ENCODE measurements at places on chromosomes 2 and 18.

DNA sequence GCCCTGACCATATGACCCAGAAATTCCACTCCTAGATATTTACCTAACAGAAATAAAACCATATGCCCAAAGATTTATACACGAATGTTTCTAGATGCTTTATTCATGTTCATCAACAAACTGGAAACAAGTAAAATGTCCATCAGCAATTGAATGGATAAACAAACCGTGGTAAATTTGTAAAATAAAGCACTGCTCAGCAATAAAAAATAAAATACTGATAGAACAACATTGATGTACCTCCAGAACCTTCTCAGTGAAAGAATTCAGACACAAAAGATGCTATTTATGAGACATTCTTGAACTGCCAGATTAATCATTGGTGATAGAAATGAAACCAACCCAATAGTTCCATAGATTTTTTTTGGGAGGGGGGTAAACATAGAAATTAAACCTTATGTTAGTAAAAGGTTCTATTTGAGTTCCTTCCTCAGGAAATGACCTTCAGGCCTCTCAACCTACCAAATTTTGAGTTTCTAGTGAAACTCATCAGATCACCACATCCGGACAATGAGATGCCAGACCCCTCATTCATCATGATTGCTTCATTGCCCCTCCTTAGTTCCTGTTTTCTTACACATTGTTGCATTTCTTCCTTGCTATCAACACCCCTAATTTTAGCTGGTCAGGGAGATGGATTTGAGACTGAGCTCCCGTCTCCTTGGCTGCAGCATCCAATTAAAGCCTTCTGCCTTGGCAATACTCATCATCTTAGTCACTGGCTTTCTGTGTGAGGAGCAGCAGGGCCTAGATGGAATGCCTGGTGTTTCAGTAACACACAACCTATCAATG, 203.5 kb downstream of the LPIN1 start:
- no peak for DNase-seq

GRCh38 chr2:18178736-18179349, 300.4 kb downstream of the KCNS3 start:
- peak; percentile 43 for DNase-seq

GRCh38 chr2:127523269-127523939, 2.9 kb downstream of the IWS1 start:
- DNase-seq, result no peak

GRCh38 chr2:177093371-177093770, 119.2 kb upstream of the HNRNPA3 start:
- no peak for DNase-seq

GRCh38 chr2:149064365-149064841, 25.9 kb downstream of the LYPD6B start:
- no peak for DNase-seq

DNA sequence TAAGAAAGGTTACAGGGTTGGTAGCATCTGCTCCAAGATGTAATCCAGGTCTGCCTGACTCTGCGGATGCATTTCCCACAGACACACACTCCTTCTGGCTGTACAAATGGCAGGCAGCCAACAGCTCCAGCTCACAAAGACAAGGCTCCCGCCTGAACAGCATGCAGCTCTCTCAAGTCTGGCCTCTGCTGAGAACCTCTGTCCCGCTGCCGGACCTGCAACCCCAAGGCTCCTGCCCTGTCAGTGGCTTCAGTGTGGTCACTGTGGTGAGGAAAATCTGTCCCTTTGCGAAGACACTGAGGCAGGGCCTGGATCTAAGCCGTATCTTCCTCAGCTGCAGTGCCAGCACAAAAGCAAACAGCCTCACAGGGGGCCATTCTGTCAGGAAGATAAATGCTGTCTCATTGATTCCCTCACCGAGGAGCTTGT, 469.3 kb upstream of the MEX3C start:
- peak; percentile 61 for DNase-seq

GRCh38 chr2:128488434-128488833, 169.8 kb upstream of the HS6ST1 start:
- no peak for DNase-seq

DNA sequence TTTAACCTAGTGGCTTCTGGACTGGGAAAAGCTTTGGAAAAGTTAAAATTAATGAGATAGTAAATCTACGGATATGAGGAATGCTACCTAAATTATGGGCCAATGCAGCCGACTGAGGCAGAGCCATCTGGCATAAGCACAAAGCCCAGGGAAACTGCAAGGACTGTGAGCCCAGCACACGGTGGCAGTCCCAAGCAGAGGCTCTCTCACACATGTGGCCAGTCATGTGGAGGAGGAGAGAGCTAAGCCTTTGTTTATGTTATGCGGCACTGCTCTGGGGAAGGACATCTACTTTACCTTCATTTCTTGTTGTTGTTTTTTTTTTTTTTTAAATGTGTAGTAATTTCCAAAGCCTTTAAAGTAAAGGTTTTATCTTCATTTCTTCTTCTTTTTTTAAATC, 267.0 kb downstream of the STK39 start:
- no peak for DNase-seq

DNA sequence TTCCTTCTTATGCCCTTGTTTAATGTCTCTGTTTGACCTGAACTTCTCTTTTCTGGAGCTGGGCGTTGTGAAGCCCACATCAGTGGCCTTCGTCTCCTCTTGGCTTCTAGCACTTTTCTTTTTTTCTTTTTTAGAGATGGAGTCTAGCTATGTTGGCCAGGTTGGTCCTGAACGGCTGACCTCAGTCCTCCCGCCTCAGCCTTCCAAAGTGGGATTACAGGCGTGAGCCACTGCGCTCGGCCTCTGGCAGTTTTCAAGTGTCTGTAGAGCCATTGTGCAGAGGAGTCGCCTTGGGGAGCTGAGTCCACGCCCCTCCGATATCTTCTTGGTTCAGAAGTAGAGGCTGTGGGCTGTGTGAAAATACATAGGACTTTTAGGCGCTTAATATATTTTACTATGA, 36.5 kb downstream of the ZNF532 start:
- no peak for DNase-seq

DNA sequence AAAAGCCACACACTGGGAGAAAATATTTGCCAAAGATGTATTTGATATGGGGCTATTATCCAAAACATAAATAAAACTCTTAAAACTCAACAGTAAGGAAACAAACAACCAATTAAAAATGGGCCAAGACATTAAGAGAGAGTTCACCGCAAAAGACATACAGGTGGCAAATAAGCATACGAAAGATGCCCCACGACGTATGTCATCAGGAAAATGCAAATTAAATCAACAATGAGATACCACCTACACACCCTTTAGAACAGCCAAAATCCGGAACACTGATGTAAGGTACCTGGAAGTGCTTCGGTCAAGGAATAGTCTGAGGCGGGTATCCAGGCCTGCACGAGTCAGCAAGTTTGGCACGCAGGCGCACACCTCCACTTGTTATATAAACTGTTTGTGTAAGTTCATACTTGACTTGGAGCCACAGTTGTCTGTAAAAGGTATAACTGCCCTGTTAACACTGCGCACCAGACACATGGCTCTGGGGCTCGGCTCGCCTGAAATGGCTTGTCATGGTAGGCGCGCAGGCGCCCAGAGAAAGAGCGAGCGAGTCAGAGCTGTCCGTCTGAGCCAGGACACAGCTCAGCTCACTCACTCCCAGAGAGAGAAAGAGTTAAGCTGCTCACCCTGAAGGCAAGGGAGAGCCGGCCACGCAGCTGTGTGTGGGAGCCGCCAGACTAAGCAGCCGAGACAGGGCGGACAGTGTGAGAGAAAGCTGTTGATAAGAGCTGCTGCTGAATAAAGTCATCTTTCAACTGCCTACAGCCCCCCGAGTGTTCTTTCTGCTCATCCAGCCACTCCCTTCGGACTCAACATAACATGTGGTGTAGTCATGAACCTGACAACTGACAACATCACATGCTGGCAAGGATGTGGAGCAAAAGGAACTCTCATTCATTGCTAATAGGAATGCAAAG, 87.3 kb downstream of the HNRNPLL start:
- no peak for DNase-seq

- DNase-seq, result no peak
Observed at GRCh38 chr2:150612957-150613710, 125.7 kb upstream of the RND3 start.

DNA sequence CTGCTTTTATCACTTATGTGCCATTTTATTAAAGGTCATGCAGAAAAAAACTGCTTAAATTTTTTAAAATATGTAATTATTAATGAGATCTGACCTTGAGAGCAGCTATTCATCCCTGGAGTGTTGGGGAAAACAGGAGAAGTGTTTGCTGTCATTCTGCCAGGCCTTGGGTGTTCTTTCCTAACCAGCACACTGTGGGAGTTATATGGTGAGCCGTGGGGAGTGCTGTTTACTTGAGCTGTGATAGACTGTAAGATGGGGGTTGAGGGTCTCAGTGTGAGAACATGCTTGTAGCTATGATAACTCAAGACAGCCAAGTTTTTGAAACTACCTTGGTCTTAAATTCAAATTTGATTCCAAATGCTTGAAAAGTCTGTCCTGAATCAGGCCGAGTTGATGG, 101.3 kb upstream of the ARHGAP28 start:
- DNase-seq, result no peak

DNA sequence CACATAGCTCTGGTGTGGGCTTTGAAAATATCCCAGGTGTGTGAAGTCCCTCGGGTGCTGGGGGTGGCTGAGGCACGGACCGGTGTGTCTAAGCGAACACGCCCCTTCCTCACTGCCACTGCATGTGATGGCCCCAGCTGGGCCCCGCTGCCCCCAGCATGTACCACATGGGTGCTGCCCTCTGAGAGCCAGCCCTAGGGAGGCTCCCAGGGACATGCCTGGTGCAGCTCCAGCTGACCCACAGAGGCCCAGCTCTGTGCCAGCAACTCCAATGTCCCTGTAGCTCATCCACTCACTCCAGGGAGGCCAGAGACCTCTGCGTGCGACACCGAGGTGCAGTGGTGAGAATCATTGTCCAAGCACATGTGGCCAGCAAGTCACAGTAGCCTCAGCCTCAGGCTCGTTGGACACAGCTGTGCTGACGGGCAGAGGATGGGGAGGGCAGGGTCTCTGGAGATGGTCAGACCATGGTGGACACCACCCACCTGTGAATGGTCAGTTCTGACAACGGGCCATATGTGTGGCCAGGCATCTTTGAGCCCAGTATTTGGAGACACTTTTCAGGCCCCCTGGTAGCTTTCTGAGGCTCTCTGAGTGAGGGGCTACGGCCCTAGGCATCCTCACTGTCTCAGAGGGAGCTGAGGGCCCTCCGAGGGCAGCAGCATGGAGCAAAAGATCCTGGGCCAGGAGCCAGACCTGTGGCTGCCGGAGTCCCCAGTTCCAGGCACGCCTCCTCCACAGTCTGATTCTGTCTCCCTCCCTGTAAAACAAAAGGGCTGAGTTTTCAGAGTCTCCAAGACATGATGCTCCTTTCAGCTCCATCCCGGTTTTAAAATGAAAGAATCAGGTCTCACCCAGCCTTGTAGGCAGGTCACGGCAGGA, 220.7 kb downstream of the NDUFA10 start:
- DNase-seq, result no peak
